ENCODE measurements at places on chromosomes 5 and 9.

GRCh38 chr5:142847898-142848790, 78.0 kb downstream of the ARHGAP26 start:
- no peak for DNase-seq

DNA sequence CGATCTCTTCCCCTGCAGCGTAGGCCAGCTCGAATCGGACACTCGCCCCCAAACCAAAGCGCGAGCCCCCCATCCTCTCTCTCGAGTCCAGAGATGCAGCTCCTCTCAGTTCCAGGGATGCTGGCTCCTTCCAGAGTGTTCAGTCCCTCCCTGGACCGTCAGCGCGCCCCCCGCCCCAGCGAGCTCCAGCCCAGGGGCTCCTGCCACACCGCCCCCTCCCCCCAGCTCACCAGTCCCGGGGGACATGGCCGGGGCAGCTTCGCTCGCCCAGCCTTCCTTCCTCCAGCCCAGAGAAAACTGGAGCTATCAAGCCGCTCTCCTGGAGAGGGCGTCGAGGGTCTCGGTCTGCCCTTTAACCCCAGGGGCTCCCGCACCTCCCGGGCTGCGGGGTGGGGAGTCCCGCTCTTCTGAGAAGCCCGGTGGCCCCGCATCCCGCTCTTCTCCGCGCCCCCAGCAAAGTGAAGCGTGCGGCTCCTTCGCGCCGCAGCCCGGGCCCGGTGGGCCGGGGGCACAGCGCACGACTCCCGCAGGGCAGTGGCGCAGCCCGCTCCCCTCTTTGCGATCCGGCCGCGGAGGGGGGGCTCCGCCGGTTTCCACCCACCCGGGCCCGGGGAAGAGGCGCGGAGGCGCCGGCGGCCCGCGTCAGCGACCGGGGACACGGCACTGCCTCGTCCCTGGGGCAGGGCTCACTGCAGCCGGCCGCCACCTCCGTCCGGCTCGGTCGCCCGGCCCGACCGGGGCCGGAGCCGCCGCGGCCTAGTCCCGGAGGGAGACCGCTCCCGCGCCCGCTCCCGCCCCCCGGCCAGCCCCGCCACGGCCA, 587 bp downstream of the MIER3 start:
- DNase-seq, result no peak

GRCh38 chr9:127197186-127197860, 67.3 kb upstream of the GARNL3 start:
- DNase-seq, result no peak

GRCh38 chr9:132242621-132243155, 80.8 kb downstream of the NTNG2 start:
- DNase-seq, result no peak

GRCh38 chr5:55694152-55694830, 17.8 kb downstream of the SLC38A9 start:
- no peak for DNase-seq

DNA sequence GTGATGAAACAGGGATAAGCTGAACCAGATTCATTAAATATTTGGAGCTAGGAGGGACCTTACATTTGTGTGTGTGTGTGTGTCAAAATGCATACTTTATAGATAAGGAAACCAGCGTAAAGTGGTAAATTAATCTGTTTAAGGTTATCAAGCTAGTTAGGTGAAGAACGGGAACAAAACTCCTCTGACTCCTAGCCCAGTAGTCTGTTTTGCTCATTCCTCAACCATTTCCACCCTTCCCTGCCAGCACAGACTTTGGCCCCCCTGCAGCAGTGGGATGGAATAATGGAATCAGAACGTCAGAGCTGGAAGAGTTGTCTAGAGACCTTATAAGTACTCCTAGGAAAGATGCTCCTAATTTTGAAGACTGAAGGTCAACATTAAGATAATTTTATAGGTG, 6.5 kb downstream of the AGXT2 start:
- no peak for DNase-seq

DNA sequence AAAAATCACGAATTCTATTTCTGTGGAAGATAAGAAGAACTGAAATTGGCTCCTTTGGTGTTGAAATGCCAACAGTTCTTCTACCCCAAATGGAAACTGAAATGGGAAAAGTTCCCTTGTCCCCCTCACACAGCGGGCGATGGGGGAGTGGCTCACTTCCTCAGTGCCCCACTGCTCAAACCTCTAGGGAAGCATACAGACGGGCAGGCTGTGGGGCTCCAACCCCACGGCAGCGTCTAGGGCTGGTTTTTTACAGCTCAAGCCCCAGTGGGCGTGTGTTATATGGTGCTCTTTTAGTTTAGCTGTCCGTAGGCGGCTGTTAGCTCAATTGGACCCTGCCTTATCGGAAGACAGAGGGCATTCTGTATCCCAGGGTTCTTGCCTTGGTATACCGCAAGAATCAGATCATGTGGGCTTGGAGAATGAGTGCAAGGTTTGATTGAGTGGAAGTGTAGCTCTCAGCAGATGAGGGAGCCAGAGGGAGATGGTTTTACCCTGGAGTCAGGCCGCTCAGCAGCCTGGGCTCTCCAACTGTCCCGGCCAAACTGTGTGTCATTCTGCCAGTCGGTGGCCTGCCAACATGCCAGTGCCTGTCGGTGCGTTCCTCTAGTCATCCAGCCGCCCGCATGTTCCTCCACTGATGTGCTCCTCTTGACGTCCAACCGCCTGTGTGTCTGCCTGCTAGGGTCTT, 166.3 kb upstream of the ZNF608 start:
- DNase-seq, result no peak
